ENCODE measurements at places on chromosomes 2 and 18.

DNA sequence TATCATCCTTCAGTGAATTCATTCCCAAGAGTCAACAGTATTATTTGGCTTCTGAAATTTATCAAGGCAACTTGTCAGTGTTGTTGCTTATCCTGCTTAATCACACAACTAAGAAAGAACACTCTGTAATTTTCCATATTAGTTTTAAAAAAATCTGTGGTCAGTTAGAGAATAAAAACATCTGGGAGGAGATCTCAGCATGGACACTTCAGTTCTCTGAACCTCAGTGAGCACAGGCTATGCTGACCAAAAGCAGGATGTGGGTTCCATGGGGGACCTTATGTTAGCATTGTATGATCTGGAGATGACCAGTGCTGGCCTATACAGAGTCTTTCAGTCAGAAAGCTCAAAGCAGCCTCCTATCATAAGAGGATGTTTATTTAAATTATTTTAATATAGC is 79.1 kb upstream of the KLHL14 start:
- DNase-seq: no peak

GRCh38 chr2:144524118-144525009 is 4.4 kb upstream of the ZEB2 start:
- DNase-seq: no peak

DNA sequence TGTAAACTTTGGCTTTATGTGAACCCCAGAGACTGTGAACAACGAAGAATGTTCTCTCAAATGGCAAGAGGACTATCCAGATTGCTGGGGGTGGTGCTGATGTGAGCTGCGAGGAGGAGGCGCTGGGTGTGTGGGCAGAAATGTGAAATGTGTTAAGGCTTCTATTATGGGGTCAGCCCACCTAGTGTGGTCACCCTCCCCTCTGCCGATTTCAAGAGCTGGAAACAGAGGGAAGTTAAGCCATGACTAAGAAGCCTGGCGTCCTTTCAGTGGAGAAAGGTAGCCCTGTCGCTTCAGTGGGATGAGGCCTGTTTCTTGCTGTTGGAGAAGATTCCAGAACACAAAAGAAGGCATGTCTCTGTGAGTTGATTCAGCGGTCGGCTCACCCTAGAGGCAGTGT is 89.0 kb upstream of the KCTD1 start:
- no peak for DNase-seq

DNA sequence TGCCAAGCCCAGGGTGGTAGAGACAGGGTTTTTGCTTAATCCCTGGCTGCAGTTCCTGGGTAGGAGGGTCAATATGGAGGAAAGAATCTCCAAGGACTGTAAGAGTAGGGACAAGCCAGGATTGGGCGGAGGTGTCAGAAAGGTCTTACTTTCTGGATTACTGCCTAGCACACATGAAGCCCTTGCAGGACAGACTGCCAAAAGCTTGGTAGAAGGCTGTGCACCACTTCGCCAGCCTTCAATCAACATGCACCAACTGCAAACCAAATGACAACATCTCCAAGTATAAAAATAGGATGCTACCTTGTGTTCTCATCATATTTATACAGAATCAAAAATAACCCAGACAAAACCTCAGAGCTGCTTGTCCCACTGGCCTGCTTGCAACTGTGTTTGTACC is 3.7 kb downstream of the ZNF142 start:
- no peak for DNase-seq

GRCh38 chr2:113686537-113686936 is 59.5 kb downstream of the RABL2A start:
- DNase-seq: no peak

All from GM13977 (cell line).